ENCODE measurements at places on chromosomes 3 and 15.

- DNase-seq, result no peak
These were observed 19.9 kb downstream of the KPNA4 start for GRCh38 chr3:160545504-160545871.

DNA sequence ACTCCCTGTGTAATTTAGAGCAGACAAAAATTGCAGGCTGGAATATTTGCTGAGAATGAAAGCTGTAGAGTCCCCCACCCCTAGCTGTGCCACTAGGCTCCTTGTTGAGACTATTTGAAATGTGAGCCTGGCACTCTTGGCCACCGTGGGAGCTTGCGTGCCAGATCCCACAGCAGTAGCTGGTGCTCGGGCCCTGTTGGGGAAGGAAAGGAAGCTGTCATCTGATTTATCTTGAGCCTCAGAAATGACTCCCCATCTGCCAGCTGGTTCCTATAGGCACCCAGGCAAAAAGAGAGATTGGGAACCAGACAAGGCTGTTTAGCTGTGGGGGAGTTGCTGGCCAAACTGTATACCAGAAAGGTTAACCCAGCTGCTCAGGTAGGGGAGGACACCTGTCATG is 23.4 kb upstream of the CLEC3B start:
- DNase-seq, result no peak

DNA sequence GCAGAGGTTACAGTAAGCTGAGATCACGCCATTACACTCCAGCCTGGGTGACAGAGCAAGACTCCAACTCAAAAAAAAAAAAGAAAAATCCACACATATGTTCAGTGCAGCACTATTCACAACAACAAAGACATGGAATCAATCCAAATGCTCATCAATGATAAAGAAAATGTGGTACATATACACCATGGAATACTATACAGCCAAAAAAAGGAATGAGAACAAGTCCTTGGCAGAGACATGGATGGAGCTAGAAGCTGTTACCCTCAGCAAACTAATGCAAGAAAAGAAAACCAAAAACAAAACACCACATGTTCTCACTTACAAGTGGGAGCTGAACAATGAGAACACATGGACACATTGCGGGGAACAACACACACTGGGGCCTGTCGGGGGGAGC is 25.5 kb downstream of the PYGO1 start:
- DNase-seq, result no peak

GRCh38 chr3:106245400-106245799 is 376.6 kb upstream of the CBLB start:
- no peak for DNase-seq
